ENCODE measurements at places on chromosomes 5 and 9. TPM values are rescaled to one million over a fixed set of nuclear protein-coding genes. Genes with fewer than 3 reads are reported as not detected.

The PGM5 gene
- not detected for total RNA-seq

The PCDHB5 gene
- 1.6 TPM for total RNA-seq

The FCN1 gene
- total RNA-seq, result not detected

The PCSK1 gene
- total RNA-seq, result 0.16 TPM

The AGPAT2 gene
- total RNA-seq, result 101 TPM

The CENPK gene
- total RNA-seq, result 30.9 TPM

The SCGB3A2 gene
- total RNA-seq, result not detected

The GPR150 gene
- 0.16 TPM for total RNA-seq

The MORN5 gene
- total RNA-seq, result not detected

The FST gene
- 1.7 TPM for total RNA-seq

The HMGXB3 gene
- total RNA-seq, result 33.2 TPM

The FRRS1L gene
- total RNA-seq, result 0.15 TPM

The COL5A1 gene
- total RNA-seq, result 54.8 TPM

The GARIN3 gene
- total RNA-seq, result not detected

The MARCOL gene
- total RNA-seq, result not detected

The SYNPO gene
- total RNA-seq, result 21.7 TPM

Measured in A549 treated with Hydrocortisone at 1 μM for 4 hours (cell line).